ENCODE measurements at places on chromosomes 7 and 10. TPM values are rescaled to one million over a fixed set of nuclear protein-coding genes. Genes with fewer than 3 reads are reported as not detected.
A peak's percentile ranks its signal among the peaks of the same experiment; 100 is the strongest.

GRCh38 chr7:116851671-116852070, 10.7 kb upstream of the CAPZA2 start:
- H3K4me3 ChIP-seq = no peak overlapping the region
- DNase-seq = no peak
- no peak overlapping the region for H3K27ac ChIP-seq
- no peaks in the 10 kb centered on the region for H3K4me1 ChIP-seq

DNA sequence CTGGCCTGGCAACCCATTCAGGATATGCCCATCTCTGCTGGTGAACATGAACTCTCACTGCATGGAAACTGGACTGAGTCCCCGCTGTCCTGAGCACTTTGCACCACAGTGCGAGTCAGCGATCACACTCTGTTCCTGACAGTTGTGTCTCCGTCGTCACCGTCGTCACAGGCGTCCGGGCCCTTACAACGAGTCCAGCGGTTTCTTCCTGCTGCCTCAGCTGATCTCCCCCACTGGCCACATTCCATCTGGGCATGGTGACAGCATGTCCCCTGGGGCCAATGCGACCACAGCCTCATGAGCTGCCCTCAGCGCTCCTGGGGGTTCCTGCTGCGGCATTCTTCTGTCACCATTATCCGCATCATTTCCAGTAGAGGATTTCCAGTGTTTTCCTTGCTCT, 76.8 kb upstream of the KLF6 start:
- no peak for DNase-seq
- H3K4me3 ChIP-seq = no peak overlapping the region
- H3K36me3 ChIP-seq = no peaks in the 10 kb centered on the region
- H3K27ac ChIP-seq = no peak overlapping the region
- H3K27me3 ChIP-seq = no peaks in the 10 kb centered on the region
- H3K4me1 ChIP-seq = peaks cover 21% of the 10 kb centered on the region

GRCh38 chr10:36448760-36449691, 676.4 kb upstream of the ANKRD30A start:
- H3K27me3 ChIP-seq = no peaks in the 10 kb centered on the region
- no peaks in the 10 kb centered on the region for H3K36me3 ChIP-seq
- H3K27ac ChIP-seq = no peak overlapping the region

- H3K27ac ChIP-seq = peak overlapping the region; percentile 64
- no peak for DNase-seq
- H3K27me3 ChIP-seq = no peaks in the 10 kb centered on the region
- no peak overlapping the region for H3K4me3 ChIP-seq
These were observed 918 bp downstream of the PILRB start for GRCh38 chr7:100358857-100359212.

DNA sequence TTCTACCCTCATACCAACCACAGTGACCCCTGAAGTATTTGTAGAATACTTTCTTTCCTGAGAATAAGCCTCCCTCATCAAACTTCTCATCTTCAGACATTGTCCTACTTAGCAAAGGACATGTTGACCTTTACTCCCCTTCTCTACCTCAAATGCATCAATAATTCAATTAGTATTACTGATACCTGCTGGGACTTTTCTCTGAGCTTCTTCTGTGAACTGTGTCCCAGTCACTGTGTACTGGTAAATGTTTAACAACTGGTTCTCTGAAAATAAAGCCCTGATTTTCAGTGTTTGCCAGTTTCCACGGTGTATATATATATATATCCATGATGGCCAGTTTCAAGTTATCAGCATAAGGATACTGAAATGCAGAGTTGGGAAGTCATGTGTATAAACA, 12.2 kb downstream of the PANK1 start:
- no peaks in the 10 kb centered on the region for H3K27me3 ChIP-seq
- no peaks in the 10 kb centered on the region for H3K36me3 ChIP-seq
- no peak for DNase-seq
- H3K4me3 ChIP-seq = no peak overlapping the region
- H3K4me1 ChIP-seq = no peaks in the 10 kb centered on the region

GRCh38 chr7:81298951-81299666, 380.3 kb upstream of the SEMA3C start:
- H3K27me3 ChIP-seq = no peaks in the 10 kb centered on the region
- H3K36me3 ChIP-seq = no peaks in the 10 kb centered on the region
- H3K4me3 ChIP-seq = no peak overlapping the region
- H3K4me1 ChIP-seq = no peaks in the 10 kb centered on the region
- DNase-seq = no peak
- no peak overlapping the region for H3K27ac ChIP-seq

DNA sequence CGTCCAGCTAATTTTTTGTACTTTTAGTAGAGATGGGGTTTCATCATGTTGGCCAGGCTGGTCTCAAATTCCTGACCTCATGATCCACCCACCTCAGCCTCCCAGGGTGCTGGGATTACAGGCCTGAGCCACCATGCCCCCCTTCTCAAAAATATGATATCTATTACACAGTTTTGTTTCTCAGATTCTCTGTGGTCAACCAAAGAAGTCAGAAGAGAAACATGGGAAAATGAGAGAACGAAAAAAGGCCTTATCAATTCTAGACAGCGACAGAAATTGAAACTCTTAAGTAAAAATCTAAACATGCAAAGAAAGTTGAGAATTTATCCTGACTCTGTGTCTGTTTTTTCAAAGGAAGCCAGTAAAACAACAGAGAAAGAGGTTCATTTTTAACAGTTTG, 283.8 kb upstream of the PLXDC2 start:
- no peaks in the 10 kb centered on the region for H3K4me1 ChIP-seq
- H3K4me3 ChIP-seq = no peak overlapping the region
- H3K27me3 ChIP-seq = no peaks in the 10 kb centered on the region
- no peak for DNase-seq

DNA sequence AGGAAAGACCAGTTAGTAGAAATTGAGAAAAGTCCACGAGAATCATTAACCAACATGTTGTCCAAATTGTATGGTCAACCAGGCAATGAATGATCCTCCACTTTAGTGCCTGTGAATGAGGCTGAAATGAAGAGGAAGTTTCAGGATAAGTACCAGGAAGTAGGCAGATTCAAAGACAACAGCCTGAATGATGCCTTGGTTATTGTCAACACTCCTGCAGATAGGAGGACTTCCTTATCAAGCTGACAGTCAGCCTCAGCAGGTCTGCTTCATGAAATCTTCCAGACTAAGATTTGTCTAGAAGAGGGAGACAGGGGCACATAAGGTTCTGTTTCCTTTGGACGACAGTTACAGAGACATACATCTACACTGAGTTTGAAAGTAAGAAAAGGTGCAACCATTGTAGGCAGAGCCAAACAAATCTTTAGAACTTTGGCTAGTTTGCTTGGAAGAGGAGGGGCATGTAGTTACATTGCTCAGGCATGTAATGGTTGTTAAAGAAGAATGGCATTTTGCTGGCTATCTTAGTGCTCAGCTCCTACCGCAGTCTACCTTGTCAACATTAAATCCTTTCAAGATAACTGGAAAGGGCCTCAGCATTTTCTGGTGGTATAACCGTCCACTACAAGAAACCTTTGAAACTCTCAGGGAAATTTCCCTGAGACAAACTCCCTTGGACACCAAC, 81.4 kb downstream of the ABI1 start:
- no peak overlapping the region for H3K4me3 ChIP-seq
- no peak overlapping the region for H3K27ac ChIP-seq
- H3K36me3 ChIP-seq = no peaks in the 10 kb centered on the region

DNA sequence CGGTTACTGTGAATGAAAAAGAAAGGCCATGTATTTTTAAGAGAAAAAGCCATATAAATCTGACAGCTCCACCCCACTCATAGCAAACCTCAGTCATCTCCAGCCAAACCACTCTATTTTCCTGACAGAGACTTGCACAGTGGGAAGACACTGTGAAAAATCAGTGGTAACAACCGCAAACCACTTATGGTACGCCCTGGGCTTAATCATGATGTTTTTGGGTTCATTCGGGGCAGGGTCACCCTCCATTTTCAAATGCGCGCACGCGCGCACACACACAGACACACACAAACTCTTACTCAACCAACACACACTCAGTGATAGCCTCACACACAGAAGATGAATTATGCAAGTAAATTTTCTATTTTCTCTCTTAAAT, 82.1 kb upstream of the HPS1 start:
- no peaks in the 10 kb centered on the region for H3K4me1 ChIP-seq
- H3K27me3 ChIP-seq = peaks cover 12% of the 10 kb centered on the region
- DNase-seq = no peak
- no peak overlapping the region for H3K4me3 ChIP-seq

DNA sequence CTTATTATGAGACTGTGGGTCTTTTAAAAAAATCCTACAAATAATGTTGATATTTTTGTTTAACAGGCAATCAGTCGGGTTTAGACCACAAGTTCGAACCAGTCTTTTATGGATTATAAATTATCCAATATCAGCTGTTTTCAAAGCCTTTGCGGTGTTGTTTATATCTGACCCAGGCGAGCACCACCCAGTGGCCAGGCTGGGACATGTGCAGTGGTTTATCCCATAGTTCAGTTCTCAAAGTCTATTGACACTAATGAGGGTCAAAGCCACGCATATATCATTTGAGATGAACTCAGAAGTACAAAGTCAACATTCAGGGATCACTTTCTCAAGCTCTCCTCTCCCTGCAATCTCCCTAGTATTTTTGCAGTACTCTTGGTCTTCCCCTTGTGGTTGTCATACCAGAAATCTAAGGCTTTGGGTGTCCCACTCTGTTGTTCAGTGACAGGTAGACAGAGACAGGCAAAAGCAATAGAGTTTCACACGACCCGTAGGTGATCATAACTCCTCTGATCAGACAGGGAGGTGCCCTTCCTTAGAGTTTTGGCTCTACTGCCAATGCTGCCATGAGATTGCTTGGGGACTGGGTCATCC, 117.4 kb upstream of the POM121L12 start:
- H3K36me3 ChIP-seq = peaks cover 11% of the 10 kb centered on the region
- H3K4me1 ChIP-seq = no peaks in the 10 kb centered on the region
- H3K27me3 ChIP-seq = no peaks in the 10 kb centered on the region
- DNase-seq = no peak
- no peak overlapping the region for H3K27ac ChIP-seq
- H3K4me3 ChIP-seq = no peak overlapping the region

DNA sequence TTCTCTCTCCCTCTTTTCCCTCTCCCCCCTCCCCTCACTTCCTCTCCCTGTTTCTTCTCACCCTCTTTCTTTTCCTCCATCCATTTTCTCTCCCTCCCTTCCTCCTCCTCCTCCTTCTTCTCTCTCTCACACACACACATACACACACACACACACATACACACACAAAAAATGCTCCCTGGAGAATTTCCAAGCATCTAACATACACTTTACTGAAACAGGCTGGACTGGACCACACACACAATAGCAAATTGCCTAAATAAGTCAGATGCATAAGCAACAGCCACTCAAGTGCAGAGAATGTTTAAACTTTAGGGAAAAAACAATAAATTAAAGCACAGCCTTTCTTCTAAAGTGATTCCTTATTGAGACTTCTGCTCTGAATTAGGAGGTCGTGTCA, 267.7 kb downstream of the FGFR2 start:
- no peak overlapping the region for H3K4me3 ChIP-seq
- DNase-seq = no peak
- peaks cover 8% of the 10 kb centered on the region for H3K27me3 ChIP-seq
- H3K27ac ChIP-seq = no peak overlapping the region
- H3K36me3 ChIP-seq = no peaks in the 10 kb centered on the region
- no peaks in the 10 kb centered on the region for H3K4me1 ChIP-seq

GRCh38 chr10:48905311-48905710, 34.3 kb downstream of the LRRC18 start:
- no peak for DNase-seq
- no peak overlapping the region for H3K4me3 ChIP-seq
- H3K36me3 ChIP-seq = no peaks in the 10 kb centered on the region
- H3K27ac ChIP-seq = no peak overlapping the region

DNA sequence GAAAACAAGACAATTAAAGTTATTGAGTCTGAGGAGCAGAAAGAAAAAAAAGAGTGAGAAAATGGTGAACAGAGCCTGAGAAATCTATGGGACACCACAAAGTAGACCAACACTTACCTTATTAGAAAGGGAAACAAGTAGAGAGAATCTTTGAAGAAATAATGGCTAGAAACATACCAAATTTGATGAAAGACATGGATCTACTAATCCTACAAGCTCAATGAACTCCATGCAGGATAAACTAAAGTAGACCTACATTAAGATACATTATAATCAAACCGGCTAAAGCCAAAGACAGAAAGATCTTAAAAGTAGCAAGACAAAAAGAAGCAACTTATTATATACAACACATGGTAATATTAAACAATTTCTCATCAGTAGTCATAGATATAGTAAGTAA, 782.3 kb upstream of the GHITM start:
- no peak overlapping the region for H3K27ac ChIP-seq
- no peaks in the 10 kb centered on the region for H3K4me1 ChIP-seq
- peaks cover 2% of the 10 kb centered on the region for H3K36me3 ChIP-seq
- DNase-seq = no peak
- H3K4me3 ChIP-seq = no peak overlapping the region
- no peaks in the 10 kb centered on the region for H3K27me3 ChIP-seq

DNA sequence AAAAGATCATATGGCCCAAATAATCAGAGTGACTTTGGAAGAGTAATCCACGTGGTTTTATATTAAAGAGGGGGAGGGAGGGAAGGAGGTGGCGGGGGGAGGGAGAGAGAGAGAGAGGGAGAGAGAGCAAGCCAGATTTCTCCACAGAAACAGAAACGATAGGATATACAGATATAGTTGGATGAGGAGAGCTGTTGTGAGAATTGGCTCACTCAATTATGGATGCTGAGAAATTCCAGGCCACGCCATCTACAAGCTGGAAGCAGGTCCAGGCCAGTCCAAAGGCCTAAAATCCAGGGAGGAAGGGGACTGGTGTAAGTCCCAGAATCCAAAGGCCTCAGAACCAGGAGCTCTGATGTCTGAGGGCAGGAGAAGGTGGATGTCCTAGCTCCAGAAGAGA, 75.5 kb downstream of the CXCL12 start:
- peaks cover under 1% of the 10 kb centered on the region for H3K36me3 ChIP-seq
- H3K27ac ChIP-seq = no peak overlapping the region
- H3K4me1 ChIP-seq = peaks cover 21% of the 10 kb centered on the region

ST8SIA6 gene
- total RNA-seq = 0.19 TPM

MACROH2A2 gene
- total RNA-seq = 0.43 TPM

OR2F1 gene
- total RNA-seq = not detected

SLC18A3 gene
- total RNA-seq = not detected

FIS1 gene
- total RNA-seq = 102 TPM

LRRC61 gene
- total RNA-seq = 27.1 TPM

PGAM2 gene
- total RNA-seq = not detected

LIPM gene
- not detected for total RNA-seq

NUTM2D gene
- total RNA-seq = 2.2 TPM

Measured in natural killer cell treated with Interleukin-12 subunit alpha and Interleukin-12 subunit beta and Interleukin-15 and Interleukin-18, amount 100 ng/mL, for 72 hours (primary cell).